ENCODE measurements at places on chromosomes 7 and 10.

DNA sequence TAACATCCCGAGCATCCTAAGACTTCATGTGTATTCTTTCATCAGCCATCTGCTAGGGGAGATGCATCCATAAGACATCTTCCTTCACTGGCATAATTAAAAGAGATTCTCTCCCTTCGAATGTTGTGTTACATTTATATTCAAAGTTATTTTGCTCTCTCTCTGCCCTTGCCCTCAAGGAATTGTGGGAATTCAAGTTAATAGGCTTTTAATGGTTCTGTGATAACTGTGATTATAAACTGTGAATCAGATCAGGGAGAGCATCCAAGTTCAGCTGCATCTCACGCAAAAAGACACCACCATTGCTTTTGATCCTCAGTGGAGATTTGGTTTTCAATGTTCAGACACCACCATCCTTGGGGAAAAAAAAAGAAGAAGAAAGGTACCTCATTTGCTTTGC, 9.2 kb upstream of the TEX36 start:
- no peak for DNase-seq

DNA sequence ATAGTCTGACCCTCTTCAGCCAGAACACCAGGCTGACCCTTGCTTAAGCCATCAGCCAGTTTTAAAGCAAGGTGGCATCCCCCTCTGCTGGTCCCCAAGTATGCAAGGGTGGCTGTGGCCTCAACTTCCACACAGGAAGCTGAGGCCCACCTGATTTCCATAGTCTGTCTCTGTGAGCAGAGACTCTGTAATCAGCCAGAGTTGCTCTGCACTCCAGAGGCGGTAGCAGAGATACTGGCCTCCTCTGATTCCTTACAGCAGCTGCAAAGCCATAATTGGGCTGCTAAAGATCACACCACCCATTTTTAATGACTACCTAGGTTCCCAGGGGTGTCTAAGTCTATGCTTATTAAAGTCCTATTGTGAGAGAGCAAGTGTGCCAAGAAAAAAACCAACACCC, 1.8 kb downstream of the PDAP1 start:
- DNase-seq: no peak

GRCh38 chr7:42924223-42924838, 7.6 kb downstream of the PSMA2 start:
- no peak for DNase-seq

- DNase-seq: no peak
These were observed 54.5 kb downstream of the CUL2 start for GRCh38 chr10:35035606-35036005.

DNA sequence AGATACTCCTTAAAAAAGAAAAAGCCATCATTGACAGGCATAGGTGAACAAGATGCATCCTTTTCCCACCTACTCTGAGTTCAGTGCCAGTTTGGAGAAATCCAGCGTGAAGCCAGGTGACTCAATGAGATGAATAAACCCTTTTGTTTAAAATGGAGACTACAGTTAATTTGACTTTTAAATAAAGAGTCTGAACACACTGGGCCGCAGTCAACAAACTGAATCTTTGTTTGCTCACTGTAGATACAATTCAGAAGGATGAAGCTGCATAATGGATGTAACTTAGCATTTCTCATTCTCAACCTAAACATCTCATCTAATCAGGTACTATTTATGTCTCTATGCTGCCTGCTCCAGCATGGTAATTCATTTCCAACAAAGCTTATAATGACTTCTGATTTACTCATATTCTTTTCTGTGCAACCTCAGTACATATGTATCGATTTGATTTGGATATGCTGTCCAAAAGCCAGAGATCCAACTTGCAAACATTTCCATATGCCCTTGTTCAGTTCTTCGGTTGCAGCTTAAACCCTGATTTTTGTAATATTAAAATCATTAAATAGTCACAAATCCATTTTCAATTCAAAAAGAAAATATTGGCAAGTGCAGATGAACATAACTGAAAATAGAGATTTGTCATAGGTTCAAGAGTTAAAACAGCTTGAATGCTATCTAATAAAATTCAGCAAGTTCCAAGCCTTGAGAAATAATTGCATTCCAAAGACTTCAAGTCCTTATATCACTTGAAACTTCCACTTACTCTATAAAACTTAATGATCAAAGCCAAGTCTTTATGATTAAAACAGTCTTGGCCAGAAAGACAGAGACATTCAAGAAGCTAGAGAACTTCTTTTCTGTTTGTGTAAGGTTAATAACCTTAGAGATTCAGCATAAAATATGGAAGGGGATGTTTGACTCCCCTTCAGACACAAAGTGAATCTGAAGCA, 67.8 kb downstream of the CPVL start:
- DNase-seq: no peak

DNA sequence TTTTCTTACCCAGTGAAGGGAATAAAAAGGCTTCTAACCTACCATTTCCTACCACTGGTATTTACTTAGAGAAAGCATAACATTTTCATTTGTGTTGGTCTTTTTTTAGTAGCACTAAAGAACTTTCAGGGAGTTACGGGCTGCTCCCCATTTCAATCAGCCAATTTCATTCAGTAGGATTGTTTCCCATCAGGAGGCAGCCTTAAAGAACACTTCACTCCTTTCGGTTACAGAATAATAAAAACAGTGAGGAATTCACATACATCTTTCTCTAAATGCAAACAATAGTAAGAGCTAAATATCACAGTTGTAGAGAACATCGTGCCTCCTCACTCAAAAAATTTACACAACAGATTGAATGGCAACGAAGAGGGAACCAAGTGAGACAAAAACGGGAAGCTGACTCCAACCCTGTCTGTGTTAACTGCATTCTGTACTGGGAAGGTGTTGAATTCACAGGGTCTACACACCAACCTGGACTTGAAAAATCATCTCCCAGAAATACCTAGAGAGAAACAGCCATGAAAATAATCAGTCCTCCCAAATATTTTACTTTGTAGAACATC, 55.5 kb upstream of the ABLIM1 start:
- no peak for DNase-seq

GRCh38 chr10:99346247-99346646, 17.1 kb downstream of the CNNM1 start:
- no peak for DNase-seq

DNA sequence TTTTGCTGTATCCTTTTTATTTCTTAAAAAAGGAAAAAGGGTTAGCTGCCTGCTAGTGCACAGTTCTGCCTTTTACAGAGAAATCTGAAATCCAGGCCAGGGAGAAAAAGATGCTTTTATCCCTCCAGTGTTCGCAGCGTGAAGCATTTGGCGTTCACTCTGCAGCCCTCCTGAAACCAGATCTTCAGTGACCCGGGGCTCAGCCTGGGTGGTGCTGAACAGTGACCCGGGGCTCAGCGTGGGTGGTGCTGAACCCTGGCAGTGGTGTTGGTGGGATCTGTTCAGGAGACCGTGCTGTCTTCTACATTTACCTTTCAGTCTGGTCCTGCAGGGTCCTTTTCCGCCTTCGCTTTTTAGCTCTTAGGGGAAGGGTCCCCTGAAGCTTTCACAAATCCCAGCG, 164.7 kb upstream of the KLF6 start:
- DNase-seq: no peak

DNA sequence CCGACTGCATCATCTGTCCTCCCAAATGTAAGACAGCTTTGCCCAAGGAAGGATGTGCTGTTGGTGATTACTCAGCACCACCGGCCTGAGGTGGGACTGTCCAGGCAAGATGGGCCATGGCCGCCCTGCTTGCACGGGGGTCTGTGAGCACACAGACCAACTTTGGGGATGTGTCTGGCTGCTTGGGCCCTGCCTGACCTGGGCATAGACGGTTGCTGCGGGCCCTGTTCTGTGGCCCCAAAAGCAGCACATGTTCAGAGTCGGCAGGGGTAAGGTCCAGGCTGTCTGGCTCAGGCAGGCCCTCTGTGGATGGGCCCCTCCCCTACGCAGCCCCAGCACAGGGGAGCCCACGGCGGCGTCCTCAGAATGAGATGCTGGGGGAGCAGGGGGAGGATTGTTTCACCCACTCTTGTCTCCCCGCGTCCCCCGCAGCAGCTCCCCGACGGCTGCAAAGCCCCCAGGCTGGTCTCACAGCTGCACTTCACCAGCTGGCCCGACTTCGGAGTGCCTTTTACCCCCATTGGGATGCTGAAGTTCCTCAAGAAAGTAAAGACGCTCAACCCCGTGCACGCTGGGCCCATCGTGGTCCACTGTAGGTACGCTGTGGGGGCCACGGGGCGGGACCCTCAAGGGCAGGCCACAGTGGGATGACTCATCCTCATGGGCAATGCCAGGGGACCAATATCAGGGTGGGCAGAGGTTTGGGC, 58.4 kb downstream of the MKI67 start:
- no peak for DNase-seq

DNA sequence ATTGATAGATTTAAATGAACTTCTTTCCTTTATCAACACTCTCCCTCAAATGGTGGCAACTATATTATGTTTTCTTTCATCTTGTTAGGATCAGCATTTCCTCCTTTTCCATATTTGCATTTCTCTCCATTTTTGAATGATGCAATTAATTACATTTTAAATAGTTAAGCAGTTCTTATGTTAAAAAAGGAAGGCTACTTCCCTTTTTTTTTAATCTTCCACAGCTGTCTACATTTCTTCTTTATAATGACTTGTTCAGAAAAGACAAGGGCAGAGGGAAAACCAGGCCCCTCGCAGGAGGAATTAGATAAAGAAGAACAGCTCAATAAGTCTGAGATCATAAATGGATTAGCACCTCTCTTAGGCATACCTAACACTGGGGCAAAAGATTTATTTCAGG, 208.9 kb downstream of the ARL4A start:
- no peak for DNase-seq

GRCh38 chr10:99345350-99345749, 16.2 kb downstream of the CNNM1 start:
- DNase-seq: no peak

- no peak for DNase-seq
These were observed 82.5 kb downstream of the ZNF467 start for GRCh38 chr7:149690688-149691446.

GRCh38 chr7:128383776-128384175, 22.3 kb upstream of the PRRT4 start:
- DNase-seq: no peak

DNA sequence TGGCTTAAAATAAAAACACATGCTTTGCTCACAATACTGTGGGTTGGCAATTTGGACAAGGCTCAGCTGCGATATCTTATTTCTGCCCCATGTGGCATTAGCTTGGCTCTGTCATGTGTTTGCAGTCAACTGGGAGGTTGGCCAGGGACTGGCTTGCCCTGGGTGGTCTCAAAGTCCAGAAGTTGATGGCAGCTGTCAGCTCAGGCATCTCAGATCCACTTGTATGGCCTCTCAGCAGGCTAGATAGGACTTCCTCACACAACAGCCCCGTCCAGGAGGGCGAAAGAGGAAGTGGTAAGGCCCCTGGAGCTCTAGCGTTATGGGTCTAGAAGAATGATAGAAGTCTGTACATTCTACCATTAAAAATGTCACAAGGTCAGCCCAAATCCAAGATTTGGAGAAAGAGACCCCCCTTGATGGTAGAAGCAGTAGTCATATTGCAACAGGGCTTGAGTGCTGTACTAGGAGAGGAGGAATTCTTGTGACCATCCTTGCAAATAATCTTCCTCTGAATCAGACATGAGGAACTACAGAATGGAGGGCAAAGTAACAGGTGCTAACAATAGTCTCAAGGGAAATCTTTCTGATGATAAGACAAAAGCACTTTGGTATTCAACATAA, 166.2 kb downstream of the FAM107B start:
- DNase-seq: no peak

GRCh38 chr10:61797304-61798153, 104.0 kb upstream of the ARID5B start:
- no peak for DNase-seq

DNA sequence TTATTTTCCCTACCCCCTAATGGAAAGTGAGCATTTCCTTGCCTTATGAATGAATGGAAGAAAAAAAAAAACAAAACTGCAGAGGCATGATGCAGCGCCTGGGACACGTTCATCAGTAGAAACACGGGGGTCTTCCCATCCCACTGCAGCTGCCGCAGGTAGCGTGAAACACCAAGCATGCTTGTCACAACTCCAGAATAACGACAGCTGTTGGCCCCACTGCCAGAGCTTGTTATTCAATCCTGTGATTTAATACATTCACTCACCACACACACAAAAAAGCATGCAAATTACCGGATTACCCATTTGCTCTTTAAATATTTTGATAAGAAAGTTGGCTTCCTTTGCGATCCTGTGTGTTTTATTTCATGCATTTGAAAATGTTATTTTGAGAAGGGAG, 48.4 kb upstream of the GNA12 start:
- DNase-seq: no peak

GRCh38 chr7:122770686-122771335, 68.1 kb upstream of the RNF148 start:
- DNase-seq: no peak

GRCh38 chr10:121999301-121999700, 10.3 kb downstream of the TACC2 start:
- no peak for DNase-seq

DNA sequence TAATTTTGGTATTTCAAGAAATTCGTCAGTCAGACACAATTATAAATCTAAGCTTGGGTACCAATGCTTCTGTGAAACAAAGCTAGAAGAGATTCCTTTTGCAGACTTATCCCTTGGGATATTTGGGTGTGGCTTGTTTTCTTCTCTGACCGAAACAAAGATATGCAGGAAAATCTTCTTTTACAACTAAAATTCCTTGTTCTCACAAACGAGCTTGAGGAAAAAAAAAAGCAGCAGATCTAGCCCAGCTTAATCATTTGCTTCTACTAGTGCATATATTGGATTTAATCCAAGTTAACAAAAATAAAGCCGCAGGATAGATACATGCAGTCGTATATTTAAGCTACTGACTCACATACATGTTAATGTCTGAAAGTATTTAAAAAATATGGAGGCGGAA, 104.2 kb downstream of the PRTFDC1 start:
- no peak for DNase-seq

DNA sequence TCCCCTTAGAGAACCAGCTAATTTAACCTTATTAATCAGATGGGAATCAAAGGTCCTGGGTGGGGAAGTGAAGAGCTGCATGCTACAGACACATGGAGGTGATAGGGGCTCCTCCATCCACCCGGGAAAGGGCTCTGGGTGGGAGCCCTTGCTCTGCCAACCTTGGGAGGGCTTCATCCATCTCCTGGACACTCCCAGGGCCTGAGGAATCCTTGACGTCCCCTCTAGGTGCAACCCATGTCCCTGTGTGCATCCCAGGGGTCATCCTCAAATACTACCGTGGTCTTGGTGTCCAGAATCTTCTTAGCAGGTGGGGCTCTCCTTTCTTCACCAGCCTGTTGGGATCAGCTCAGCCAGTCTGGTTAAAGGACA, 55.4 kb upstream of the IGFBP3 start:
- no peak for DNase-seq

DNA sequence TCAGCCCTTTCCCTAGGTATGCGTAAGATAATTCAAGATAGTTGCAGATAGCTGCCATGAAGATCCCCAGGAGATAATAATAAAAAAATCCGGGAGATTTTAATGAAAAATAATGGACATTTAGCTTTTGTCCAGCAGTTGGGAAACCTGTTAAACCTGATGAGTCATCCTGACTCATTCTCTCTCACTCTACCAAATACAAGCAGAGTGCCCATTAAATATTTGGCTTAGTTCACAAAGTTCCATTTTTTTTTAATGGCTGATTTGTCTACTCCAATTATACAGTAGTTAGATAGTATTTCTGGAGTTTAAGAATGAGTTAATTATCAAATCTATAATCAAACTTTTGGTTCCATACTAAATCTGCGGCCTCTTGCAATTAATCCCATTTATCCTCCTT, 2.1 kb upstream of the SHTN1 start:
- no peak for DNase-seq
